Activated CD8-positive, alpha-beta memory T cell treated with anti-CD3 and anti-CD28 coated beads, Interleukin-2, amount 10 ng/mL, durations not matched to agents 7 days and 5 days (primary cell): ENCODE measurements at places on chromosomes 6 and 20.

DNA sequence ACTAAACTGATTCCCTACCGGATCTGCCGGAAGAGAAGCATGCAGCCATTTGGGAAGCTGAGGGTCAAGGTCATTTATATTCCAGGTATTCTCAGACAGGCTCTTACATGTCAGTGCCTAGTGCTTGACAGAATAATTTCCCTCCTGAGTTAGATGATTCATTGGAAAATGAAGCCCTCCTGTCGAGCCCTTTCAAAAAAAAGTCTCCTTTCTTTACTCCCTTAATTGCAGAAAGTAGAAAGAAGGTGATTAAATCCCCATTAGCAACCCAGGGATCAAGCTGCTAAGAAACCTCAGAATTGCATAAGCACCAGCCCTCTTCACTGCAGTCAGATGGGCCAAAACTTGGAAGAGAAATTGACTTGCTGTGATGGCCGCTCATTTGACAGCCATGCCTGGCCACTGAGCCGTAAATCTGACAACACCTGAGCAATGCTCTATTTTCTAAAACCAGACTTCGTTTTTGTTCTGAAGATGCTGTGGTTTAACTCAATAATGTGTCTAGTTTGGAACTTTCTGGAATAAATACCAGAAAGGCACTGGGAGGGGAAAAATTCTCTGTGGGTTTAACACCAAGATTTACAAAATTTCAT, 61.0 kb upstream of the ARMH2 start:
- peaks cover 71% of the 10 kb centered on the region for H3K4me1 ChIP-seq
- DNase-seq, result peak; percentile 29
- peaks cover 66% of the 10 kb centered on the region for H3K36me3 ChIP-seq
- no peaks in the 10 kb centered on the region for H3K27me3 ChIP-seq

DNA sequence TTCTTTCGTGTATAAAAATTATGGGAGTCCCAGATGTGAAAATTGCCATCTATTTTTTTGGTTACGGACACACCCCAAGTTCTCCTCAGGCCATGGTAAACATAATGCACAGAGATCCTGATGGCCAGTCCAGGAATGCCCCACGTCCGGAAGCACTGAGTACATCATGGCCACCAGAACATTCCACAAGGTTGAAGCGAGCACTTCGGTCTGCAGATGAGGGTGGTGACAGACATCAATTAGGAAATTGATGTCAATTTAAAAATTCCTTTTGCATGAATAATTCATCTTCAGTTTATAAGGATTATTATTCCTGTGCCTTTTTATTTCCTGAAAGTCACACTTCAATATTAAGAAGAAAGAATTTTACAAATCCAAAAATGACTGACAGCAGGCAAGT, 13.2 kb upstream of the EXOC2 start:
- H3K4me3 ChIP-seq, result no peak overlapping the region
- no peak overlapping the region for H3K27ac ChIP-seq
- no peak for DNase-seq
- peaks cover 2% of the 10 kb centered on the region for H3K36me3 ChIP-seq

DNA sequence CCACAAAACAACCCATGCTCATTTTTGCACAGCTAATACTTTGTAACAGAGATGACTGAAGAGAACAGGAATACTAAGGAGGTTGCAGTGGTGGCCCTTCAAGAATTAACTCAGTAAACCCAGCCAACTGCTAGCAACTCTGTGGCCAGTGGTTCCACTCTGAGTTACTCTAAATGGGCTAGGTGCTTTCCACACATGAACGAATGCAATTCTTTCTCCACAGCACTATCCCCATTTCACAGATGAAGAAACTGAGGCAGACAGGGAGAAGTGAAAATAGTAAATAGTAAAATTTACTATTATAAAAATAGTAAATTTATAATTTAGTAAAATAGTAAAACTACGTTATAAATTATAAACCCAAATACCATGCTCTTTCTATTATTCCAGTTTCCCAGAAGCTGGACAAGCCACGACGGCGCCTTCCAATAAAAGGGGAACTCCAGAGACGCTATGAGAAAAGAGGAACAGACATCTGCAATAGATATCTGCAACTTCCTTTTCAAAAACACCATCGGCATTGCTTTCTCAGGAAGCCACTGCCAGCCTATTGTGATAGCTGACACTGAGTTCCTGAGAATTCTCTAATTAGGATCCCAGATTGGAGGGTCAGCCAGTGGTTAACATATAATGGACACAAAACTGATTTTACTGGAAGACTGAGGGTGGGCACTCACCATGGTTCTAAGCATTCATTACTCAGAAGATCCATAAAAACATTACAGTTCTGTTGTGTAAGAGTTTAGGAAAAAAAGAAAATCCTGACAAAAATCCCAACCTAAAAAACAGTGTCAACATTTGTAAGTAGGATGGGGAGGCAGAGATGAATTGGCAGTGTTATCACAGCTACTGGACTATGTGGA, 16.2 kb downstream of the FKBP1A start:
- H3K4me1 ChIP-seq, result peaks cover 87% of the 10 kb centered on the region
- DNase-seq, result no peak
- H3K27me3 ChIP-seq, result no peaks in the 10 kb centered on the region
- H3K36me3 ChIP-seq, result peaks cover 44% of the 10 kb centered on the region
- H3K27ac ChIP-seq, result peak overlapping the region; percentile 73
- no peak overlapping the region for H3K4me3 ChIP-seq

DNA sequence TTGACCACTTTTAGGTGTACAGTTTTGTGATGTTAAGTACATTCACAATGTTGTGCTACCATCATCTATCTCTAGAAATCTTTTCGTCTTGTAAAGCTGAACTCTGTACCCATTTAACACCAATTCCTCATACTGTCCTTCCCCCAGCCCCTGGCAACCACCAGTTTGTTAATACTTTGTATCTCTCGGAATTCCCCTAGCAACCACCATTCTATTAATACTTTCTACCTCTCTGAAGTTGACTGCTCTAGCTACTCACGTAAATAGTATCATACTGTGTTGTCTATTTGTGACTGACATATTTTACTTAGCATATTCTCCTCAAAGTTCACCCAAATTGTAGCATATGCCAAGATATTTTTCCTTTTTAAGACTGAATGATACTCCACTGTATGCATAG, 82.3 kb upstream of the CLDN20 start:
- no peaks in the 10 kb centered on the region for H3K27me3 ChIP-seq
- H3K36me3 ChIP-seq, result no peaks in the 10 kb centered on the region
- H3K4me1 ChIP-seq, result peaks cover 16% of the 10 kb centered on the region
- H3K27ac ChIP-seq, result peak overlapping the region; percentile 1
- H3K4me3 ChIP-seq, result no peak overlapping the region

GRCh38 chr6:125853168-125853567, 62.4 kb downstream of the NCOA7 start:
- peaks cover 28% of the 10 kb centered on the region for H3K36me3 ChIP-seq
- no peak for DNase-seq
- H3K4me3 ChIP-seq, result no peak overlapping the region
- H3K4me1 ChIP-seq, result peaks cover 6% of the 10 kb centered on the region

GRCh38 chr20:55415567-55416142, 589.7 kb downstream of the CBLN4 start:
- H3K27ac ChIP-seq, result no peak overlapping the region
- H3K4me1 ChIP-seq, result no peaks in the 10 kb centered on the region
- H3K36me3 ChIP-seq, result no peaks in the 10 kb centered on the region
- H3K4me3 ChIP-seq, result no peak overlapping the region
- DNase-seq, result no peak

DNA sequence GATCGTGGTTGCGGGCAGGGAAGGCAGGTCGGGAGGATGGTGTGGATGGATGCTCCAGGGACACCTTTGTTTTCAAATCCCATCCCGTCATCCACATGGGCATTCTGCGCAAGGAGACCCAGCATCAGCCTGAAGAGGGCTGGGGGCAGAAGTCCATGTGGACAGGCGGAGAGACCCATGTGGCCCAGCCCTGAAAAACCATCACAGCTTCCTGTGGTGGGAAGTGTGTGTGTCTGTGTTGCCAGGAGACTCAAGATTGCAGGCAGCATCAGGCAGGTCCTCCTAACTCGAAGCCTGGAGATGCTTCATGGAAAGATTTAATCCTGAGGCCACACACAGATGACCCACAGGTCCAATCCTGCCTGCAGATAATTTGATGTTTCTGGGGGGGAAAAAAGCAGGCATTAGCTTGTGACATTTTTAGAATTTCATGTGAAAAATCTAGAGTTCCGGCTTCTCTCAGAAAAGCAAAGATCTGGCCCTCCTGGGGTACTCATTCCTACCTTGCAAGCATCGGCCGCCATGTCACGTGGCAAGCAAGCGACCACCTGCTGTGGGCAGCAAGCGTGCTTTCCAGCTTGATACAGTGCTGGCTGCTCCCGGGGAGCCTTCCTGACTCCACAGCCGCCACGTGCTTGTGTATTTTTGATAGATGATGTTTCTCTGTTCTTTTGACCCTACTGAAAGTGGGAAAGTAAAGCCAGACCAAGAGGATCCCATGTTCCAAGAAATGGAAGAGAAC, 25.8 kb downstream of the BCAS4 start:
- peaks cover 38% of the 10 kb centered on the region for H3K36me3 ChIP-seq
- peaks cover 69% of the 10 kb centered on the region for H3K4me1 ChIP-seq
- H3K27ac ChIP-seq, result peak overlapping the region; percentile 82
- peak; percentile 60 for DNase-seq
- no peaks in the 10 kb centered on the region for H3K27me3 ChIP-seq

DNA sequence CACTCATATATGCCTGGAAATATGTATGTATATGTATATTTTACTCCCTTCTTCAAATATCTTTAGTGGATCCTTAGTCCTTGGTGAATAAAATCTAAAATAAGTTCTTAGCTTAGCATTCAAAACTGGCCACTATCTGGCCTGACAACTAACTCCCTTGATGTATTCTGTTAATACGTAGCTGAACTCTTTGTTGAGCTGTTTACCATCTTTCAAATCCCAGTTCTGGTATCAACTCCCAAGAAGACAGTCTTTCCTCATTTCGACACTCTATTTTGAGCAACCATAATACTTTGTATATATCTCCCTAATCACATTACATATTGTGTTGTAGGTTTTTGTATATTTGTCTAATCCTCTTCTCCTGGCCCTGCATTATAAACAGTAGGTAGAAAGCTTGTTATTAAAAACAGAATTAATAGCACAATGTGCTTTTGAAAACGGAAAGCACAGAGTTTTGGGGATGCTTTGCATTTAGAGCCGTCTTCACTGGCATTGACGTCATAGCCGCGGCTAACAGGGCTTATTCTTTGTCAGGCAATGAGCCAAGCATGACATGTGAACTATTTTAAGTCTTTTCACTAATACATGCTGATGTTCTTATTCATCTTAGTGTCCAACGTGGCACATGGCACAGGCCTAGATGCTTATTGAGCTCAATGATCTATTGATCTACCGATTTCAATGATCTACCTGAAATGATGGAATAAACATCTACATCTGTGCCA, 47.2 kb upstream of the CCN2 start:
- no peak overlapping the region for H3K27ac ChIP-seq
- no peaks in the 10 kb centered on the region for H3K27me3 ChIP-seq
- no peaks in the 10 kb centered on the region for H3K4me1 ChIP-seq
- no peaks in the 10 kb centered on the region for H3K36me3 ChIP-seq

DNA sequence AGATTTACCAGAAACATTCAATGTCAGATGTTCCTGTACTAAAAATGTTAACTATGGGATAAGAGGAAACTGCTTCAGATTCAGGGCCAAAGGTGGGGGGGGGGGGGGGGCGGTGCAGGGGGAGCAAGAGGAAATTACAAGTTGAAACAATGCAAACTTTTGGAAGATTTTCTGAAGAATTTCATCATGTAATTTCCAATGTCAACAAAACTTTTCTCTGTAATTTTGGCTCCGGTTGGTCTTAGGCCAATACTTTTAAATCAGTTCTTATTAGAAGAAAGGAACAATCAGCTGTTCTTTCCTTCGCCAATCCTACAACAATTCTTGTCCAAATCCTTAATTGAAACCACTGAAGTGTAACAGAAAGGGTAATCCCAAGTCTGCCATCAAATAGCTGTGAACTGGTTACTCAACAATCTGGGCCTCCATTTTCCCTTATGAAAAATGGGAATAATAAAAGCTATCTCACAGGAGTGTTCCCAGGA, 13.1 kb downstream of the UQCC1 start:
- peaks cover 10% of the 10 kb centered on the region for H3K36me3 ChIP-seq
- no peak overlapping the region for H3K4me3 ChIP-seq
- DNase-seq, result no peak
- H3K27me3 ChIP-seq, result no peaks in the 10 kb centered on the region

DNA sequence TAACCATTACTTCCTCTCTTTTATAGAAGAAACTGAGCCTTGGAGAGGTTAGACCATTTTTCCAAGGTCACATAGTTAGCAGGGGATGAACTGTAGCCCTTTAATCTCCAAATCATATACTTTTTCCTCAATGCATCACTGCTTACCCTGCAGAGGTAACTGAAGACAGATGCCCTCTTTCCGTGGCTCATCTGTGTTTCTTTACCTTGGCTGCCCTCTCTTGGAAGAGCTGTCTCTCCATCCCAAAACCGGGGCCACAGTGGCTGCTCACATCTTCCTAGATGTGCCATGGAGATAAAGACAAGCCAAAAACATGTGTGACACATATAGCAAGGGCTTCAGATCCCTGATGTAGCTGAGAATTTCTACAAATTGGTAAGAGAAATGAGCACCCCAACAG, 581 bp upstream of the ALDH8A1 start:
- H3K4me3 ChIP-seq, result no peak overlapping the region
- DNase-seq, result no peak
- H3K36me3 ChIP-seq, result peaks cover 4% of the 10 kb centered on the region
- no peaks in the 10 kb centered on the region for H3K27me3 ChIP-seq
- no peaks in the 10 kb centered on the region for H3K4me1 ChIP-seq
- H3K27ac ChIP-seq, result no peak overlapping the region

DNA sequence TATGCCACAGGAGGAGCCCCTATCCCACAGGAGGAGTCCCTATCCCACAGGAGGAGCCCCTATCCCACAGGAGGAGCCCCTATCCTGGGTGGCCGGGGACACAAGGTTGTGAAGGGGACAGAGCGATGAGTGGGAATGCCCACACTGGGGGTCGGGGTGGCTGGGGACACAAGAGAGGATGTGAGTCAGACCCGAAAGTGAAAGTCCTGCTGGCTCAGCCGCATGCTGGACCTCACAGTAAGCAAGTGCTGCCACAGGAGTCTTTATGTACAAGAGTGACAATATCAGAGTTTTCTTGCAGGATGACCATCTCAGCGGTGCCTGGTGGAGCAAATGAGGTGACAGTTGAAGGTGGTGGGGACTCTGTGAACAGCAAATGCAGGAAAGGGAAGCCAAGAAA, 93.7 kb downstream of the PSMB1 start:
- peak overlapping the region; percentile 58 for H3K27ac ChIP-seq
- peaks cover 30% of the 10 kb centered on the region for H3K4me1 ChIP-seq
- H3K27me3 ChIP-seq, result peaks cover 6% of the 10 kb centered on the region
- H3K36me3 ChIP-seq, result no peaks in the 10 kb centered on the region
- peak; percentile 75 for DNase-seq
- H3K4me3 ChIP-seq, result peak overlapping the region; percentile 41

GRCh38 chr20:11797156-11797555, 120.5 kb upstream of the BTBD3 start:
- H3K4me3 ChIP-seq, result no peak overlapping the region
- H3K27ac ChIP-seq, result no peak overlapping the region
- no peaks in the 10 kb centered on the region for H3K36me3 ChIP-seq
- H3K27me3 ChIP-seq, result no peaks in the 10 kb centered on the region
- H3K4me1 ChIP-seq, result no peaks in the 10 kb centered on the region

DNA sequence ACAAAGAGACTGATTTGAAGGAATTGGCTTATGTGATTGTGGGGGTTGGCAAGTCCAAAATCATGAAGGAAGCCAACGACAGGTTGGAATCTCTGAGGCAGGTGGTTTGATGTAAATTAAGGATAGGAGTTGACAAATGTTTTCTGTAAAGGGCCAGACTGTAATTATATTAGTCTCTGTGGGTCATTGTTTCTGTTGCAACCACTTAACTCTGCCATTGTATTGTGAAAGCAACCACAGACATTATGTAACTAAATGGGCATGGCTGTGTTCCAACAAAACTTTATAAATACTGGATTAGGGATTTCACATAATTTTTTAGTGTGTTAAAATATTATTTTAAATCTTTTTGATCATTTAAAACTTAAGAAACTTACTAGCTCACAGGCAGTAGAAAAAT, 199.2 kb upstream of the MYLIP start:
- DNase-seq, result no peak
- H3K4me1 ChIP-seq, result no peaks in the 10 kb centered on the region
- H3K4me3 ChIP-seq, result no peak overlapping the region
- H3K27me3 ChIP-seq, result peaks cover 2% of the 10 kb centered on the region
